ENCODE measurements at places on chromosomes 3 and 15.

GRCh38 chr3:196513697-196514349, 1.3 kb downstream of the SMCO1 start:
- DNase-seq: no peak

- no peak for DNase-seq
Measured at GRCh38 chr3:127831723-127832172, 9.4 kb upstream of the MGLL start.

DNA sequence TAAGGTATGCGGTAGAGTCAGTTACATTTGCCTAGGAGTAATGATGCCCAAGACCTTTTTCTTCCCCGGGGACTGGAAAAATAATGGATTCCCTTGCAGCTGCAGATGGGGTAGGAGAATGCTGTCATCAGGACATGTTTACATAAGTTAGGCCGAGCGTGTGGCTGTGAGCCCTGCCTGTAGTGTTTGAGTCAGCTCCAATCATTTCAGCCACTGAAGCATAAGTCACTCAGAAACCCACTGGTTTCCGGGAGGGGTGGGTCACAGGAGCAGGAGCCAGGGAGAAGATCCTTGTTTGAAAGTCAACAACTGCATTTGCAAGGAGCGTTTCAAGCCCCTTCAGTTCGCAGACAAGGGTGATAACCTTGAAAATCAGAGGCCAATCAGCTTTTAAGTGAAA, 562.3 kb downstream of the MCTP2 start:
- no peak for DNase-seq

DNA sequence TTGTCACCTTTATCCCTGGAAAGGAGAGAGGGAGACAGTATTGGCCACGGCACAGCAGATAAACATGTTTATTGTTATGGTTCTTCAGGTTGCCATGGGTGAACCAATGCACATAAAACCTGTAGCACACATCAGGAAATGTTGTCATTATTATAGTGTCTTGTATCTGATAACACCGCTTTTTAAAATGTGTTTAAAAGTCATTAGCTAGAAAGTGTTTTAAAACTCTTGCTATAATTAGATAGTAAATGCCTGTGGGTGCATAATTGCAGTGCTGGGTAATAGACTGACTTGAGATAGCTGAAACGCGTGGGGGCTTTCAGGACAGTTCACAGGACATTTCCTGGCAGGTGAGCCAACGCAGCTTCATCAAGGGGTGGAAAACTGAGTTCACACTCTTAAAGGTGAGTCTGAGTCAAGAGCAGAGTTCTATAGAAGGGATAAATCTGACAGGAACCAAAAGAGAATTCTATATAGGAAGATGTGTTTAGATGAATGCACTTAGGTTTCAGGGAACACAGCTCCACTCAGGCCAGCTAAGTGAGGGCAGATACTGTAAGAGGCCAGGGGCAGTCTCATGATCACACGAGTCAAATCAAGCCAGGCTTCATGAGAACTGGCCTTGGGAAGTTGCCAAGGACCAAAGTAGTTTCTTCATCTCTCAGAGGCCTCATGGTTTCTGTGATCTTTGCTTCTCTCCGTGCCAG, 35.6 kb upstream of the PPP4R2 start:
- no peak for DNase-seq

DNA sequence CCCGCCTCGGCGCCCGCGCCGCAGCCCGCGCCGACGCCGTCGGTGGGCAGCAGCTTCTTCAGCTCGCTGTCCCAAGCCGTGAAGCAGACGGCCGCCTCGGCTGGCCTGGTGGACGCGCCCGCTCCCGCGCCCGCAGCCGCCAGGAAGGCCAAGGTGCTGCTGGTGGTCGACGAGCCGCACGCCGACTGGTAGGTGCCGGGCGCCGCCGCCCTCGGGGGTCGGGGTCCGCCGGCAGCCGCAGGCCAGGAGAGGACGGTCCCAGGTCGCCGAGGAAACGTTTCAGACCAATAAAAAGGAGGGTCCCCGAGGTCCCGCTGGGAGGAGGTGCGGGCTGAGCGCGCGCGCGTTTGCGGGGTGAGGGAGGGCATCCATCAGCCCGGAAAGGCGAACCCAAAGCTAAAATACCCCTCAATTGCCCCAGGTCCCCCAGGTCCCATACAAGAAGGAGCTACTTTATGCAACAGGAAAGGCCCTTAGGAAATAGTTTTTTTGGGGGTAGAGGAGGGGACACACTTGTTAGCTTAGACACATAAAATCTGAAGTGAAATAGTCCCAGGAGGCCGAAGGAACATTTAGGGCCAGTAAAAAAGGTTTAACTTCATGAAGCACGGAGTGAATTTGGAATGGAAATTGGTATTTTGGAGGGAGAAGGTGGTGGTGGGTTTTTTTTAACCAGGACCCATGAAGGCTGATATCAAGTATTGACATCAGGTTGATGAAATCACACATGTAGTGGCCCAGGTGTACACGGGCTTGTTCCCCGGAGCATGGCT, 739 bp downstream of the SYN2 start:
- no peak for DNase-seq

GRCh38 chr3:72768006-72768441, 80.2 kb downstream of the SHQ1 start:
- no peak for DNase-seq

DNA sequence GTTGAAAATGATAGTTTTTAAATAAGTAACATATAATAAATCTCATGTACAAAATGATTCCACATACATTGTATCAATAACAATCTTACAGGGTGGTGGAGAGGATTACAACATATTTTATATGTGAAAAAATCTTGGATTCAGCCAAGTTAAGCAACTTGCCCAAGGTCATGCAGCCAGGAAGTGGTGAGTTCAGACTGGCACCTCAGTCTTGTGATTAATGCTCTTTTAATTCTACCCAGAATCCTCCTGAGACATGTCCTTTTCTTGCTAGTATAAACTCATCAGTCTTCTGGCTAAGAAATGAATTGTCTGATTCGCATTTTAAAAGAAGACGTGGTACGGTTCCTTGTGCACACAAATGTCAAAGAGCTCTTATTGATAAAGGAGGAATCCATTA, 4.5 kb upstream of the MYRIP start:
- no peak for DNase-seq

DNA sequence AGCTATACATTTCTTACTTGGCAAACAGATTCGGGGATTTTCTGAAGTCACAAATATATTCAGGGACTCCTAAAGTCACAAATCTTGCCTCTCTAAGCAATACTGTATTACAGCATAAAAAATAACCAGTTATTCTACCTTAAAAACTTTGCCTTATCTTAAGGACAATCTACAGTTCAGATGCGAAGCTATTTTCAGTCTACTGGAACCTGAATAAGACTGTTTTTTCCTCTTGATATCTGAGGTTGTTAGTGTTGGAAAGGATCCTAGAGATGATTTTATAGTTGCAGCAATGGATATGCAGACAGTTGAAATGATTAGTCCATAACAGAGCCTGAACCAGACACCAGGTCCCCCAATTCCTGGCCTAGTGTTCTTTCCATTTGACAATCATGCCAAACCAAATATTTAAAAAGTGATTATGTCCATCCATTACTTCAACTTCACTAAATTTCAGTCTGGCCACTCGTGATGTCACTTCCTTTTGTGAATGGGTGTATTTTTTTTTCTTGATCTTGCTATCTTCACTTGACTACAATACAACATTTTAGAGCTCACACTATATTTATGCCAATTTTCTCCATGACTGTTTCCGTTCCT, 1.8 kb downstream of the HDGFL3 start:
- DNase-seq: no peak

DNA sequence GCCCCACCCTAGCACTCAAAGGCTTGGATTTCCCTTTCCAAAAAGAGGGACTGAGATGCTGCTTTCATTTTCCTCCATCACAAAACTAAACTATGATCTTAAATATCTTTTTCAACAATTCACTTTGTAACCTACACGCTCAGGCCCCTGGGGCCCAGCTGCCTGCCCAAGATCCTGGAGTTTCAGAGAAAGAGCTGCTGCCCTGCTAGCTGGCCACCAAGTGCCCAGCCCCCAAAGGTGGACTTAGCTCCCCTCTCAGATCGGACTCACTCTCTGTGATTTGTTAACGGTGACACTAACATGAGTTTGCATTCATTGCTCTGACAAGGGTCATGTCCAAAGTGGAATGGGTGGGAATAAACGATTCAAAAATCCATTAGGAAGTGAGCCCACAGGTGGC, 119.6 kb upstream of the SMAD3 start:
- no peak for DNase-seq

GRCh38 chr3:149753717-149754116, 1.4 kb upstream of the COMMD2 start:
- DNase-seq: no peak

- no peak for DNase-seq
Measured at GRCh38 chr3:18134386-18135059, 290.6 kb downstream of the SATB1 start.

DNA sequence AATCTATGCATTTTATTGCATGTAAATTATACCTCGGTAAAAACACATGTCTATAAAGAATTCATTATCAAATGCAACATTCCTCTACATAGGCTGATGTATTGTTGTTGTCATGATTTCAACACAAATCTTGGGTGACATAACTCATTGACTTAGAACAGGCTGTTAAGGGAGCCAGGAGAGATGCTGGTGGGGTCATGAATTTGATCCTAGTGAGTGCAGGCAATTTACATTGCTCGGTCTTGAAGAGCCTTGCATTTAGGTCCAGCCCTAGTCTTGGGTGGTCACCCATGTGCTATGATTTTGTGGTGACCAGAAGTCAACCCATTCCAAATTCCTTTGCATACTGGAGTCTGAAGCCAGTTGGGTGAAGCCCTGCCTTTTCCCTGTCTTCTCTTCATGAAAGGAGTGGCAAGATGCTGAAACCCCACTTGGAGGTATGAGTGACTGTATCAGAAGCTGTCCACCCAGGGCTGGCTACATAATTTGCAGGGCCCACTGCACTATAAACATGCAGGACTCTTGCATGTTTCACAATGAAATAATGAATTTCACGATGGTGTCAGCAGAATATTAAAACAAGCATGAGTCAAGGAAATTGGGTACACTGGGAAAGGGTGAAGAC, 59.2 kb downstream of the RPLP1 start:
- DNase-seq: no peak

DNA sequence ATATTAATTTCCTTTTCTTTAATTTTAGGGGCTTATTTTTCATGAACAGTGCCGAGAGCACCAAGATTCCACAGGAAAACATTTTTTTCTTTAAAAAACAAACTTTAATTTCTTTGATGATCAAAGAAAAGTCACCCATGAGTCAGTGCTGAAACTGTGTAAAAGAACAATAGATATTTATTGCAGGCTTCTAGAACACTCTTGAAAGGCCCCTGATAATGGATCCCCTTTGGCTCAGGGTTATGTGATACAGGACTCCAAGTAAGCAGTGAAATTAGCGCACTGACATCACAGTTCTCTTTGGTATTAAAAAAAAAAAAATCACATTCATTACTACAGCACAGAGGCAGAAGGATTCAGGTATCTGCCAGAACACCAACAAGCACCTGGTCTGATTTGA, 66.1 kb upstream of the MYZAP start:
- DNase-seq: no peak

GRCh38 chr3:134037168-134037567, 7.4 kb upstream of the SLCO2A1 start:
- DNase-seq: no peak

DNA sequence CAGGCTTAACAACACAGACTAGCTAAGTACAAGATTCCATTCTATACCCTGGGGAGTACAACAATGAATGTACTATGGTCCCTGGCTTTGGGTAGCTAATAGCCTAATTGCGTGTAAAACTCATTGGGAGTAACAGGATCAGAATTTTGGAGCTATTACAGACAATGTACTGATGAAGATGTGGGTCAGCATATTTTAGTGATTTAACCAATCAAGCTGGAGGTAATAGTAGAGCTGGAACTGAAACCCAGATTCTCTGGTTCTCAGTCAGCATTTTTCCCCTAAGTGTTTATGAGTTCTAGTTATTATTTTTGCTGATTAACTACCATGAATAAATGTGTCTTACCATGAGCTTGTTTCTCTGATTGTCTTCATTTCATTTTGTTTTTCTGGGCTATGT, 578.7 kb downstream of the NLGN1 start:
- no peak for DNase-seq

DNA sequence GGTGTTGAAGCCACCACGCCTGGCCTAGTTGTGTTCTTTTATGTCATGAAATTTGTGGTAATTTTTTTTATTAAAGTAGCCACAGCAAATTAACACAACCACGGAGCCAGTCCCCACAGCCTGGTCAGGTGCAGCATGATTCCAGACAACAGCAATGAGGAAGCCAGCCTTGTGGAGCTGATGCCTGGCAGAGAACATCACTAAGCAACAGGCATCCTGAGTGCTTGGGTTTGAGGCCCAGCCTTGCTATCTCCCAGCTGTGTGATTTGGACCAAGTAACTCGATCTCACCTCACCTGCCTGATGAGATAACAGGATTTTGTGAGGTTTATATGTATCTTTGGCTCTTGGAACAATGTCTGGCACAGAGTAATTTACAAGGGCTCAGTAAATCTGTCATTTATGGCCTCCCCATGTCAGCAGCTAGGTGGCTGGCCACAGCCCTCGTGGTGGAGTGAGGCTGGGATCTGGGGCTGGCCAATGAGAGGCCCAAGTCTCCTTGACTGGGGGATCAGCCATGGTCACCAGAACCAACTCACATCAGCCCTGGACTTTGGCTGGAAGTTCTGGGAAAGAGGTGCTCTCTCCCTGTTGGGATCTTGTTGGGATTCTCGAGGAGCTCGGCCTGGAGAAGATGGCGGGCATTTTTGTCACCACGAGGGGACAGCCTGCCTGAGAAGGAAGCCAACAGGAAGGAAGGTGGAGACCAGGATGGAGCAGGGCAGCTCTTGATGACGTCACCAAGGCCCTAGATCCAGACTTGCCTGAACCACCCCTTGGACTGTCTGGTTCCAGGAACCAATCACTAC, 22.8 kb upstream of the FLNB start:
- DNase-seq: no peak

GRCh38 chr3:12470111-12470510, 14.2 kb upstream of the TSEN2 start:
- no peak for DNase-seq

DNA sequence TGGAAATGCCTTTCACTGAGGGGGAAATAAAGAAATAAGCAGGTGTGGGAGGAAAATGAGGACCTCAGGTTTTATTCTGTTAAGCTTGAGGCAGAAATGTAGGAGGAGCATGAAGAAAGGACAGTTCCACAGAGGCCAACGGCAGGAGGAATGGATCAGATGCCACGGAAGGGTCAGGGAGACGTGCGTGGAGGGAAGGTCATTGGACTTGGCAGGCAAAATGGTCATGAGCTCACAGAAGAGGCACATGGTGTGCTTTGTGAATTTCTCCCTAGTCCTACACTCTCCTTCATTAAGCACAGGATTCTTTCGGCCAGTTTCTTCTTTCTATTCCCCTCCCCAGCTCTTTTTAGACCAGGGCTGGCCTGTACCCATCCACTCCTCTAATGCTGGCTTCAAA, 32.5 kb upstream of the THSD4 start:
- DNase-seq: no peak
